Kidney glomerular epithelial cell (primary cell): ENCODE measurements at places on chromosomes 5 and 9.
A peak's percentile ranks its signal among the peaks of the same experiment; 100 is the strongest.

DNA sequence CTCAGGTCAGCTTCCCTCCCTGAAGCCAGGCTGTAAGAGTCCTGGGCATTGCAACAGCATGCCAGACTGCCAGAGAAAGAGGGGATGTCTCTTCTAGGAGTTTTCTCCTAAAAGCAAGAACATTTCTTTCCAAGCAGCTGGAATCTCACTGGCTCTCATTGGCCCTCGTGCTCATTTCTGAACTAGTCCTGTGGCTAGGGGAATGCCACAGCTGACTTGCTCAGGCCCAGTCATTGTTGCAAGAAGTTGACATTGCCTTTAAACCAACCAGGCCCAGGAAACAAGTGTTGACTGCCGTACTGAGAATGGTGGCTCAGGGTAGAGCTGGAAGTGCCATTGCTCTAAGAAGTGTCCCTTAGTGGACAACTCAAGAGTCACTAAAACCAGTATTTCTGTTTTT lies 15.0 kb upstream of the CEP120 start:
- no peak for DNase-seq

DNA sequence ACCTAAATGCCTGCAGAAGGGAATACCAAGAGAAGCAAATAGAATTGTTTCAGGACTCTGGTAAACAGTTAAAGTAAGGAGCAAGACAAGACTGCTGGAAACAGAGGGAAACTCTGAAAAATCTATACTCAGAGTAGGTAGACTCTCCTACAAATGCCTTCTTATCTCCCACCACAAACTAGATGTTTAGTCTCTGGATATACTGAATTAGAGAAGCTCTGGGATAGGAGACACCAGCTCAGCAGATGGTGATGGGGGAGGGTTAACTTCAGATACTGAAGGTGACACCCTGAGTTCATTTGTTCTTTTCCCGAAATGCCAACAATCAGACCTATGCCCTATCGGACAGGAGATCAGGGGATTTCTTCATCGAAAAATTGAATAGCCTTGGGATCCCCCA lies 54.1 kb upstream of the CHD1 start:
- no peak for DNase-seq

- peak; percentile 48 for DNase-seq
Measured at GRCh38 chr5:55308254-55308836, 556 bp downstream of the MTREX start.

- DNase-seq, result no peak
Measured at GRCh38 chr5:64942460-64942859, 173.7 kb downstream of the CWC27 start.

- peak; percentile 38 for DNase-seq
Measured at GRCh38 chr5:126516133-126516532, 78.9 kb downstream of the ALDH7A1 start.

DNA sequence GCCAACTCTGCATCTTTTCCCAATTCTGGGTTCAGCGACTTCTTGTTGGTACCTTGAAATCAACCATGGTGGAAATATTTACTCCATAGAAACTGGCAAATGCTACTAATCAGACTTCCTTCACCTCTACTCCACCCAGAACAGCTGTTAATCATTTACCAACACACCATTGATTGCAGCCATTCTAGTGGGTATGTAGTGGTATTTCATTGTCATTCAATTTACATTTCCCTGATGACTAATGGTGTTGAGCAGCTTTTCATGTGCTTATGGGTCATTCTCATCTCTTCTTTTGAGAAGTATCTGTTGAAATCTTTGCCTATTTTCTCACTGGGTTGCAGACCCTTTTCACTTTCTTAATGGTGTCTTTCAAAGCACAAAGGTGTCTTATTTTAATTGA lies 122.4 kb upstream of the MSX2 start:
- no peak for DNase-seq
